ENCODE measurements at places on chromosomes 2 and 18. TPM values are rescaled to one million over a fixed set of nuclear protein-coding genes. Genes with fewer than 3 reads are reported as not detected.

The LRRTM4 gene
- total RNA-seq: not detected

The ABCG5 gene
- total RNA-seq: not detected

The RAD51AP2 gene
- total RNA-seq: not detected

The MGAT4A gene
- 109 TPM for total RNA-seq

The KCNJ13 gene
- total RNA-seq: not detected

The PSTPIP2 gene
- 30.1 TPM for total RNA-seq

The UPP2 gene
- total RNA-seq: not detected

DNA sequence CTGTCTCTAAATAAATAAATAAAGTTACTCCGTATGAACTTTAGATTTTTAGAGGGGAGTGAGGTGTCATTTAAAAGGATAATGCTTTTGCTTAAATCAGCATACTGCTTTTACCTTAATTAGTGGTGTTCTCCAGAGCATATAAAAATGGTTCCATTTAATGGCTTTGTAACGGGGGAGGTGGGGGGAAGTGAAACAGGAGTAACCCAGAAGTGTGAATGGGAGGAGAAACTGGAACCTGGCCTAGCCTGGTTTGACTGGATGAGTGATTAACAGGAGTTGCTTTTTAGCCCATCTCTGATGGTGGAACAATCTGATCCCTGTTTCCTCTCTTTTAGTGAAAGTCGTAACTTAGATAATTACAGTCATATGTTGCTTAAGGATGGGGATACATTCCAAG lies 1.6 kb downstream of the CNDP2 start:
- DNase-seq: no peak

- DNase-seq: no peak
Observed at GRCh38 chr2:170005702-170006101, 172.2 kb upstream of the MYO3B start.

DNA sequence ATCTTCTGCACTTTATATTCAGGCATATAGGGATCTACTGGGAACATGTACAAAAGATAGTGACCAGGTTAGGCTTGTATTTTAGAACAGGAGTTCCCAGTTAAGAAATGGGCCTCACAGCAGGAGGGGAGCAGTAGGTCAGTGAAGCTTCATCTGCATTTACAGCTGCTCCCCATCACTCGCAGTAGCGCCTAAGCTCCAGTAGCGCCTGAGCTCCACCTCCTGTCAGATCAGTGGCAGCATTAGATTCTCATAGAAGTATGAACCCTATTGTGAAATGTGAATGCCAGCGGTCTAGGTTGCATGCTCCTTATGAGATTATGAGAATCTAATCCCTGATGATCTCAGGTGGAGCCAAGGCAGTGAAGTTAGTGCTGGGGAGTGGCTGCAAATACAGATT lies 224.4 kb upstream of the CYRIA start:
- DNase-seq: no peak

- DNase-seq: no peak
Observed at GRCh38 chr2:139872032-139872431, 1091.8 kb upstream of the NXPH2 start.

DNA sequence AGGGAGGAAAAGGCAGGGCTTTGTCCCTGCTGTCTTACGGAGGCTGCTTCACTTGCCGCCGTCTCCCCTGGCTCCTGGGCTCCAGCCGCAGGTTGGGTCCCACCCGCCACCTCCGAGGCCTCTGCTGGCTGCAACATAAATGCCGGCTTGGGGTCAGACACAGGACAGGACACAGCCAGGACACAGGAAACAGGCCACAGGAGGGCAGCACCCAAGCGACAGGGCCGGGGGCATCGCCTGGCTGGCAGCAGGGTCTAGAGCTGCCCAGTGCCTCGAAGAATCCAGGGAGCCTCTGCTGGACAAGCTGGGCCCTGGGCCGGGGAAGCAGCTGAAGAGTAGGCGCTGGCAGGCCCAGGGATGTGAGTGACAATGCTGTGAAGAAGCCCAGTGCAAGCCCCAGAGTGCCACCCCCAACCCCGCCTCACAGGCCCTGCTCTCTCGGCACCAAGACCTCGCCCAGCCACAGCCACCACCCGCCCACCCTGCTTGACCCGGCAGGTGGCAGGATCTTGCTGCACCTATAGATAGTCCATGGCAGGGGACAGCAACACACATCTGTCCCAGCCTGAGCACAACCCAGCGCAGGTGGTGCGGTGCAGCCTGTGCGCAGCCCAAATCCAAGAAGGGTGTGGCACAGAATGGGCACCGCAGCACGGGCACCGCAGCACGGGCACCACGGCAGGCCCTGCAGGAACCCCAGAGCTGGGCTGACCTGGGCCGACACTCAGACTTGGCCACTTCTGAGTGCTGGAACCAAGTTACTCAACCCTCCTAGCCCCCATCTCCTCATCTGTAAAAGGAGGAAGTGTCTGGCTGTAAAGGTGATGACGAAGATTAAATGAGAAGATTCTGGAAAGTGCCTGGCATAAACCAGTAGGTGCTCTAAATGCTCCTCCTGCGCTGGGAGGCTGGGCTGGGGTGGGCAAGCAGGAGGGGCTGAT lies 55.6 kb downstream of the BIN1 start:
- no peak for DNase-seq

GRCh38 chr2:141399270-141399669 lies 731.5 kb downstream of the LRP1B start:
- DNase-seq: no peak

DNA sequence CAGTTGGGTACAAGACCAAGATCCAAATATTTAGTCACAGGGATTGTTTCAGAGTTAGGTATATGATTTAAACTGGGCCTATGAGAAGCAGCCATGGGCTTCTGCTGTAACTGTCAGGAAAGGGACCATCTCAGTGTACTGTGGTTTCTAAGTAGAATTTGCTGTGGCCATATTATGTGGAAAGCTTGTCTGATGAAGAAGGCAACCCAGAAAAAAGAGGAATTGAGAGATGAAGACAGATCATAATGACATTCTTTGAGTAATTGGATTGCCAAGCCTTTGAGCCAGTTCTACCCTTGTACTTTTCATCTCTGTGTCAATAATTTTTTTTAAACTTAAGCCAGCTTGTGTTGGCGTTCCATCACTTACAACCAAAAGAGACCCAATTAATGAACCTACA lies 259.6 kb downstream of the NUP35 start:
- DNase-seq: no peak

- no peak for DNase-seq
Observed at GRCh38 chr2:175049661-175050060, 44.5 kb upstream of the CHN1 start.

GRCh38 chr2:112577756-112578155 lies 6.7 kb upstream of the CHCHD5 start:
- DNase-seq: no peak

Measured in activated T-cell treated with anti-CD3 and anti-CD28 coated beads, Interleukin-2, amount 50 U/mL, for 72 hours (primary cell).